Activated CD4-positive, alpha-beta T cell treated with anti-CD3 and anti-CD28 coated beads, Interleukin-2, amount 50 U/mL, for 4 hours (primary cell): ENCODE measurements at places on chromosomes 12 and 14.

GRCh38 chr12:62250671-62251608 lies 9.3 kb upstream of the USP15 start:
- no peak for DNase-seq

- no peak for DNase-seq
Measured at GRCh38 chr14:92484132-92484823, 29.3 kb upstream of the RIN3 start.

GRCh38 chr12:65926119-65926908 lies 102.0 kb downstream of the HMGA2 start:
- no peak for DNase-seq

DNA sequence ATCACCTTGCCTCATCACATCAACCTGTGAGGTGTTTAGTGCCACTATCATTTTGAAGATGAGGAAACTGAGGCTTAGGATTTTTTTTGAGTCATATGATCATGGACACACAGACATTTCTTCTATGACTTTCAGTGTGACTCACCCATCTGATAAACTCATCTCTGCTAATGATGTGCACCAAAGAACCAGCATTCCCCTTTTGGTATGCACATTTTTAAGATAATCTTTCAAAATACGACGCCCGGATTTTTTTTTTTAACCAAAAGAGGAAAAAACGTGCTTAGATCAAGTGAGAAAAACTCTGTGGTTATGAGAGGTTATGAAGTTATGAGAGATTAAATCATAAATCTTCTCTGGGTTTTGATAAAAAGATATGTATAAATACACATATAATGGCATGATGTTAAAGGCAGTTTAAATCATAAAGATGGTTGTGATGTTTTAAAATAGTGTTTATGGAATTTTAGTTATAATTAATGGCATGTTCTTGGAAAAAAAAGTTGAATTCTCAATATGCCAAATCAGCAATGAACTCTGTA lies 948.1 kb downstream of the TMTC2 start:
- DNase-seq, result no peak

GRCh38 chr12:76866726-76867125 lies 12.1 kb downstream of the CSRP2 start:
- no peak for DNase-seq
